SK-MEL-5 (cell line): ENCODE measurements at places on chromosomes 12 and 14. TPM values are rescaled to one million over a fixed set of nuclear protein-coding genes. Genes with fewer than 3 reads are reported as not detected.

The SIX1 gene
- 2.3 and 3.3 TPM in 2 replicates for total RNA-seq

The PIWIL1 gene
- not detected in 2 replicates for total RNA-seq

The ESPL1 gene
- 8.3 and 9.2 TPM in 2 replicates for total RNA-seq

The TAS2R42 gene
- total RNA-seq = not detected in 2 replicates

The TCL1B gene
- not detected in 2 replicates for total RNA-seq

The DPF3 gene
- total RNA-seq = 0.75 and 1.3 TPM in 2 replicates

The KCNA5 gene
- total RNA-seq = not detected in 2 replicates

The GNG2 gene
- total RNA-seq = 19.1 and 22.3 TPM in 2 replicates

The TAS2R31 gene
- 0.98 and 1.7 TPM in 2 replicates for total RNA-seq

The CYP27B1 gene
- total RNA-seq = 0.69 and 3.1 TPM in 2 replicates

The SLC6A15 gene
- total RNA-seq = 101 and 103 TPM in 2 replicates

The TAS2R9 gene
- total RNA-seq = not detected in 2 replicates

The KRT78 gene
- total RNA-seq = 0.34 TPM in 1 of 2 replicates, not detected in the other

The NANOG gene
- not detected in 2 replicates for total RNA-seq

The POTEG gene
- 0.21 and 0.35 TPM in 2 replicates for total RNA-seq

The NAP1L1 gene
- total RNA-seq = 255 and 261 TPM in 2 replicates

The NPFF gene
- not detected in 2 replicates for total RNA-seq

The AICDA gene
- 0.24 and 1.1 TPM in 2 replicates for total RNA-seq

The OASL gene
- total RNA-seq = 0.26 and 0.35 TPM in 2 replicates

The GPR84 gene
- total RNA-seq = 0.11 TPM in 1 of 2 replicates, not detected in the other

The ACOT4 gene
- 0.11 and 0.43 TPM in 2 replicates for total RNA-seq

The FAM181A gene
- not detected in 2 replicates for total RNA-seq

The ACADS gene
- total RNA-seq = 10.5 and 11.2 TPM in 2 replicates

The DNAH10 gene
- total RNA-seq = 3.4 and 3.9 TPM in 2 replicates

The NPAS3 gene
- total RNA-seq = 0.90 and 2.4 TPM in 2 replicates

The IL31 gene
- not detected in 2 replicates for total RNA-seq

The TNFRSF1A gene
- total RNA-seq = 82.4 and 98.0 TPM in 2 replicates
